ENCODE measurements at places on chromosomes 6 and 20.

GRCh38 chr20:8118760-8119159 lies 13.3 kb upstream of the PLCB1 start:
- H3K36me3 ChIP-seq = no peaks in the 10 kb centered on the region
- DNase-seq = no peak

GRCh38 chr20:51183451-51183850 lies 160.5 kb upstream of the KCNG1 start:
- H3K36me3 ChIP-seq = no peaks in the 10 kb centered on the region
- DNase-seq = no peak
- H3K4me1 ChIP-seq = no peaks in the 10 kb centered on the region
- no peak overlapping the region for H3K4me3 ChIP-seq
- no peak overlapping the region for H3K27ac ChIP-seq

DNA sequence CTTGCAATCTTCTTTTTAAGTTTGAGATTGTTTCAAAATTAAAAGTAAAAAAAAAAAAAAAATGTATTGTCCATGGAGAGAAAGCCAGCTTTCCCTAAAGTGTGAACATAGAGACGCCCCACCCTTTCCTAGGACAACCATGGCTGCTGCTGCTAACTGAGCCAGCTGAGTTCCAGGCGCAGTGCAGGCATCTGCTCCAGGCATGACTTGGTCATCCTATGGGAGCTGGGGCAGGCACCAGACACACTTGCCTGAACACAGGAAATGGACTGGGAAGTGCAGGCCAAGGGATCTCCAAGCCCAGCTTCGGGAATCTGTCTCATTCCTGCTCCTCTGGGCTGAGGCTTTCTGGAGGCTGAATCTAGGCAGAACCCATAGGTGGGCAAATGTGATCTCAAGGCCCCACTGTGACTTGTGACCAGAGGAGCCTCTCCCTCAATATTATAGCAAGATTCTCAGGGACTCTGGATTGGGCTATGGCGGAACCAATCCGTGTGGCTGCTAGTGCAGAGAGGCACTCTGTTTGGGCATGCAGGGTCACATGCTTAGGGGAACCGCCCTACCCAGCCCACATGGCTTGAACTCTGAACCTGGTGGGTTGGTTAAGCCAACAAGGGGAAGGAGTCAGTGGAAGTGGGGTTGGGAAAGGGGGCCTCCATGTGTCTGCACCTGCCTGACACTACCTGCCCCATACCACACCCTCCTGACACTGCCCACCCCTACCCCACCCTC lies 138.2 kb upstream of the CST7 start:
- H3K4me1 ChIP-seq = no peaks in the 10 kb centered on the region
- no peak overlapping the region for H3K4me3 ChIP-seq
- no peak for DNase-seq

- H3K36me3 ChIP-seq = peaks cover under 1% of the 10 kb centered on the region
- H3K4me3 ChIP-seq = no peak overlapping the region
- H3K4me1 ChIP-seq = peaks cover 26% of the 10 kb centered on the region
- H3K27ac ChIP-seq = peak overlapping the region; percentile 27
- H3K27me3 ChIP-seq = no peaks in the 10 kb centered on the region
Measured at GRCh38 chr6:110689275-110689935, 125.9 kb downstream of the CDK19 start.

DNA sequence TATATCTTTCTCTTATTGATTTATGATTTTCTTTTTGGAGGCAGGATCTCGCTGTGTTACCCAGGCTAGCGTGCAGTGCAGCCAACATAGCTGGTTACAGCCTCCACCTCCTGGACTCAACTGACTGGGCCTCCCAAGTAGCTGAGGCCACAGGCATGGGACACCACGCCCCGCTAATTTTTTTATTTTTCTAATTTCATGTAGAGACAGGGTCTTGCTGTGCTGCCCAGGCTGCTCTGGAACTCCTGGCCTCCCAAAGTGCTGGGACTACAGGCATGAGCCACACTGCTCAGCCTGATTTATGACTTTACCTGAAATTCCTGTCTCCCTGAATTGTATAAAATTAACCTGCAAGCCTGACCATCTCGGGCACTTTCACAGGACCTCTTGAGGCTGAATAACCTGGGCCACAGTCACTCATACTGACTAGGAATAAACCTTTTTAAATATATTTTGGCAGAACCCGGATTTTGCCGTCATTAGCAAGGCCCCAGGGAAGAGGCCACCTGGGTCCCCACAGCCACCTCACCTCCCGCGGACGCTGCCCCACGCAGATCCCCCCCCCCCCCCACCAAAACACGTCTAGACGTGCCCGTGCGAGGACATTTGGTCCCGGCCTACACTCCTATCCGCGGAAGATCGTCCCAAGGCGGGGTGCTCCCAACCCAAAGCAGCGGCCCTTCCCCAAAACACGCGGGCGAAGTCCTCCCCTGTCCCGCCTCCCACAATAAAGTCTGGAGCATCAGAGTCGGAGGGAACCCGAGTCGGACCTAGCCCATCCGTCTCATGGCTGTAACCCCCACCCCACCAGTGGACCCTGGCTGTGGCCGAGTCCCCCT lies 902 bp downstream of the ZNF337 start:
- peaks cover 24% of the 10 kb centered on the region for H3K4me1 ChIP-seq
- no peaks in the 10 kb centered on the region for H3K27me3 ChIP-seq
- no peak for DNase-seq
- H3K4me3 ChIP-seq = peak overlapping the region; percentile 89
- peaks cover 29% of the 10 kb centered on the region for H3K36me3 ChIP-seq

GRCh38 chr20:17298171-17298570 lies 71.3 kb downstream of the PCSK2 start:
- no peak overlapping the region for H3K27ac ChIP-seq
- no peak overlapping the region for H3K4me3 ChIP-seq

GRCh38 chr6:3466488-3467219 lies 9.8 kb upstream of the SLC22A23 start:
- H3K4me3 ChIP-seq = no peak overlapping the region
- H3K27ac ChIP-seq = no peak overlapping the region
- DNase-seq = no peak
- H3K36me3 ChIP-seq = no peaks in the 10 kb centered on the region
- H3K27me3 ChIP-seq = peaks cover 12% of the 10 kb centered on the region
- no peaks in the 10 kb centered on the region for H3K4me1 ChIP-seq

GRCh38 chr6:23445157-23445710 lies 680.8 kb upstream of the NRSN1 start:
- H3K27ac ChIP-seq = no peak overlapping the region
- H3K36me3 ChIP-seq = no peaks in the 10 kb centered on the region
- H3K27me3 ChIP-seq = no peaks in the 10 kb centered on the region
- no peak for DNase-seq
- H3K4me3 ChIP-seq = no peak overlapping the region

- no peak for DNase-seq
- H3K4me1 ChIP-seq = no peaks in the 10 kb centered on the region
- H3K4me3 ChIP-seq = no peak overlapping the region
Measured at GRCh38 chr6:22447249-22448196, 121.8 kb upstream of the HDGFL1 start.

GRCh38 chr6:129957941-129958898 lies 60.2 kb upstream of the L3MBTL3 start:
- H3K36me3 ChIP-seq = no peaks in the 10 kb centered on the region
- H3K4me1 ChIP-seq = no peaks in the 10 kb centered on the region
- no peak overlapping the region for H3K27ac ChIP-seq
- H3K4me3 ChIP-seq = no peak overlapping the region
- H3K27me3 ChIP-seq = no peaks in the 10 kb centered on the region

- no peak overlapping the region for H3K4me3 ChIP-seq
- no peaks in the 10 kb centered on the region for H3K36me3 ChIP-seq
- H3K27ac ChIP-seq = no peak overlapping the region
- H3K4me1 ChIP-seq = no peaks in the 10 kb centered on the region
Measured at GRCh38 chr20:56605261-56605996, 23.7 kb upstream of the TFAP2C start.

GRCh38 chr6:5469101-5469846 lies 208.0 kb downstream of the FARS2 start:
- no peaks in the 10 kb centered on the region for H3K36me3 ChIP-seq
- no peak for DNase-seq
- H3K27ac ChIP-seq = no peak overlapping the region

DNA sequence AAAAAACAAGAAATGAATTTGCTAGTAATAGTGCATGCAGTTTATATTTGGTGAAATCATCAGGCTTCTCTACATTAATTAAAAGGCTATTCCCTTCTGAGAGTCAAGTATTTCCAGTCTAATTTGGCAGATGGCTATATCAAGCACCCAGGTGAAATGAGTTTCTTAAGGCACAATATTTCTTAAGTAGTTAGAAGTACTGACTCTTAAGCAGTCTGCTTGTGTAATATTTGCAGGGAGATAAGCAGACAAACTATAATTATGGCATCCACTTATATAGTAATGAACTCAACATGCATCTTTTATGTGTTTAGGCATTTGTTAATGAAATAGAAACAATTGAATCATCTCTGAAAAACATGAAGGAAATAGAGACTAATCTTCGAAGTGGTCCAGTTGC lies 189.2 kb downstream of the UTRN start:
- no peak overlapping the region for H3K4me3 ChIP-seq
- no peak for DNase-seq
- no peaks in the 10 kb centered on the region for H3K27me3 ChIP-seq
- no peak overlapping the region for H3K27ac ChIP-seq

DNA sequence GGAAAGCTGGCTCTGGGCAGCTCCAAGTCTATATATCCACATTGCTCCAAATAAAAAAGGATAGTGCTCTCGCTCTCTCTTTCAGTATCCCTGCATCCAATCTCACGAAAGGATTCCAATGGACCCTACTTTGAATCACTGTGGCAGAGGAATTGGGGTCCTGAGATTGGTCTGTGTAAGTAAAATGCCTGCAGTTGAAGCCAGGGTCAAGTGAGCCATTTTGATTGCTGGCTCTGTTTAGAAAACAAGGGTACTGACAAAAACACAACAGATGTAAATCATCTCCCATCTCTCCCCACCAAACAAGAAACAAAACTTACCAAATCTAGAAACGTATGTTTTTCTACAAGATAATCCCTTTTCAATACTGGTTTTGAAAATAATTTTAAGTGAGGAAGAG lies 45.6 kb downstream of the RSPO3 start:
- no peaks in the 10 kb centered on the region for H3K36me3 ChIP-seq
- no peak overlapping the region for H3K27ac ChIP-seq
- DNase-seq = no peak

DNA sequence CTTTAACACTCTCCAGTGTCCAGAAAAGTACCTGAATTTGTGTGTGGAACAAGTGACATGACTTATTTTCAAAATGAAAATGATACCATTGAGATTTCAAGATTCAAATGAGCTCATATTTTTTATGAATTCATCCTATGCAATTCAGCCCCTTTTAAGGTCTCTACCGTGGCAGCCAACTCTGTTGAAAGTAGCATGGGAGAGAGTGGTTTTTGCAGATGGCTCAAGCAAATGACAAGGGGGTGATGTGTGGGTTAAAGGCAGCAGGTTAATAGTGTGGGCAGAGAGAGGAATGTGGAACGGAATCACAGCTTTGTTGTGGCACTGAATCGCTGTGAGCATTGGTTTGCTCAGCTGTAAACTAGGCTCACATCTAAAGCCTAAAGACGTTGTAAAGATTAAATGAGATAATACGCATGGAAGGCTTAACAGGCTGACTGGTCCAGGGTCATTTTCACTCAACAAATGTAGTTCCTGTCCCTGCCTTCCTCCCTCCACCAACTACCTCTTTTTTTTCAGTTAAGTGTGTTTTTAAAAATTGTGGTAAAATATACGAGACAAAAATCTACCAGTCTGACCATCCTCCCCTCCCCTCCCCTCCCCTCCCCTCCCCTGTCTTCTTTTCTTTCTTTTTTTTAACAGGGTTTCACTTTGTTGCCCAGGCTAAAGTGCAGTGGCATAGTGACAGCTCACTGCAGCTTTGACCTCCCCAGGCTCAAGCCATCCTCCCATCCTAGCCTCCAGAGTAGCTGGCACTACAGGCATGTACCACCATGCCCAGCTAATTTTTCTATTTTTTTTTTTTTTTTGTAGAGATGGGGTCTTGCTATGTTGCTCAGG lies 114.7 kb upstream of the ZNF217 start:
- peak overlapping the region; percentile 49 for H3K4me3 ChIP-seq
- peaks cover 73% of the 10 kb centered on the region for H3K4me1 ChIP-seq
- H3K27me3 ChIP-seq = no peaks in the 10 kb centered on the region
- peak overlapping the region; percentile 97 for H3K27ac ChIP-seq
- peaks cover 1% of the 10 kb centered on the region for H3K36me3 ChIP-seq

- no peak overlapping the region for H3K27ac ChIP-seq
- no peak for DNase-seq
- no peak overlapping the region for H3K4me3 ChIP-seq
- peaks cover 22% of the 10 kb centered on the region for H3K4me1 ChIP-seq
Measured at GRCh38 chr6:167104388-167104787, 18.5 kb upstream of the CCR6 start.

DNA sequence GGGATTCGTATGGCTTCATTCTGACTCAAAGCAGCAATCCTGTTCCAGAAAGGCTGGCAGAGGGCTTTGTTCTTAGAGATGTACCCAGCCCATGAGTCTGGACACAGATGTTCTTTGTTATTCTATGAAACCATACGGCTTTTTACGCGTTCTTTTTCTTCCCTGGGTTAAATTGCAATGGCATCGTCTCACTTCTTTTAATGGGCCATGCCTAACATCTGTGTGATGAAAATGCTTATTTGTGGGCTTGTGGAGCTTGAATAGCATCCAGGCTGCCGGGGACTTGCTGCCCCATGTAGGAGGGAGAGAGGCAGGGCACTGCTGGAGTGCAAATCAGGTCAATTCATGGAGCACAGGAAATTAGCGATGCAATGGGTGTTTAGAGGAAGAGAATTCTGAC lies 19.4 kb downstream of the FAM50B start:
- no peak overlapping the region for H3K4me3 ChIP-seq
- DNase-seq = no peak
- H3K36me3 ChIP-seq = no peaks in the 10 kb centered on the region

DNA sequence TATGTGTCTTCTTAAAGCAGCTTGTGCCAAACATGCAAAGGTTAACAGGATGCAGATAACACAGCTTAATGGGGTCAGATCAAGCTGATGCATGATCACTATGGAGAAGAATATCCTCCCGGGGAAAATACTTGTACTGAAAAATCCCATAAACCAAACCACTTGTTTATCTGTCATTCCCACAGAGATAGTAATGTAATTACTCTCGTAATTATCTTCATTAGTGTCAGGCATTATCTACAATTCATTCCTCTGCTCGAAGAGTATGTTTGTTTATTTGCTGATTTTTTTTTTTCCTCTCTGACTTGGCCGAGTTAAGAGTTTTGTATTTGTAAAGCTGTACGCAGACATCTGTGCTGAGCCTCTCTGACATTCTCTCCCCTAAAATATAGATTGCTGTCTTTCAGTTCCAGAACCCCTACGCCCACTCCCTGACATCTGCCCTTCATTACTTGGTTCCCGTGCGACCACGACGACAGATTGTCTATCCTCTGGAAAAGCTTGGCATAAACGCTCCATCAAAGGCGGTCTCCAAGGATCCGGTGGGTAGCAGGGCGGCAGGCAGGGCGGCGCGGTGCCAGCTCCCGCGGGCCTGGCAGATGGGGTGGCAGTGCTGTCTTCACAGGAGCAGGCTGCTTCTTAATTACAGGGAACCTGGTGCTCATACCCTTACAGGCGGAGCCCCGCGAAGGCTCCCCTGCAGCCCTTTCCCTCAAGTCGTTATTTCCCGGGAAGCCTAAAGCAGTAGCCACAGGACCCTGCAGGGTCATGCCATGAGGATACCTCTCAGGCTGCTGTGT lies 147.2 kb downstream of the CFAP61 start:
- DNase-seq = no peak
- H3K27ac ChIP-seq = no peak overlapping the region
- no peak overlapping the region for H3K4me3 ChIP-seq
- H3K36me3 ChIP-seq = no peaks in the 10 kb centered on the region
- H3K4me1 ChIP-seq = no peaks in the 10 kb centered on the region
- peaks cover 3% of the 10 kb centered on the region for H3K27me3 ChIP-seq
